Osteocyte (in vitro differentiated cells): ENCODE measurements at places on chromosomes 5 and 9. TPM values are rescaled to one million over a fixed set of nuclear protein-coding genes. Genes with fewer than 3 reads are reported as not detected.

Gene DAB2
- 186 and 195 TPM in 2 replicates for total RNA-seq

Gene EQTN
- not detected in 2 replicates for total RNA-seq

GRCh38 chr9:4062966-4063365, 236.9 kb downstream of the GLIS3 start:
- H3K27me3 ChIP-seq = no peaks in the 10 kb centered on the region
- H3K4me1 ChIP-seq = peaks cover 32% of the 10 kb centered on the region
- no peak overlapping the region for H3K4me3 ChIP-seq
- no peak overlapping the region for H3K27ac ChIP-seq

- H3K4me3 ChIP-seq = peak overlapping the region; percentile 77
- peaks cover 19% of the 10 kb centered on the region for H3K4me1 ChIP-seq
- peak overlapping the region; percentile 83 for H3K27ac ChIP-seq
- DNase-seq = peak; percentile 87
- no peaks in the 10 kb centered on the region for H3K27me3 ChIP-seq
These were observed 53.0 kb downstream of the CDC14B start for GRCh38 chr9:96566498-96567202.

DNA sequence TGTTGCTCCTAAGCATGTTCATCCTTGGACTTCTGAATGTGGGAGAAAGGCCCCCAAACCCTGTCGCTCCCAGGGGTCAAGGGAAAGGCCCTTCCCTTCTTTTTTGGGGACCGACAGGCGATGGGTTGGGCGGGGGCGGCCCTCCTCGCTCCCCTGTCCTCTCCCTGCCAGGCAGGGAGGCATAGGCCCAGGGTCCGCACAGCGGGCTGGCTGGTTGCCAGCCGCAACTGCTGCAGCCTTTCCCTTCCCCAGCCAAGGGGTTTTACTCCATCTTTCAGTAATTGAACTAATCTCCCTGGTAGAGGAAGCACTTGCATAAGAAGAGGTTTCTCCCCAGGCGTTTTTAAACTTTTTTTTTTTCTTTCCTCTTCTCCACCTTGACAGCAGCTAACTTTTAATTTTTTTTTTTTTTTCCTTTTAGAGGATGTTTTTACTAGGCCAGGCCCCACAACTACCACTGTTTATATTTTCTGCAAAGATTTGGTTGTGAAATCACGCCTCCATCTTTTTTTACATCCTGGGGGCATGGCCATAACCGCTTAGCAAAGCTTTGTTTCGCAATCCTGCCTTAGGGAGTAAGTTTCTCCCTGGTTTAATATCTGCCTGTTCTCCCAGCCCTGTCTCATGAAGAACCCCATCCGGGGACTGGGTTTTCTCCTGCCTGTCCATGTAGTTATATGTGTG, 216.9 kb upstream of the ZNF608 start:
- H3K4me1 ChIP-seq = peaks cover 10% of the 10 kb centered on the region
- no peak for DNase-seq
- no peaks in the 10 kb centered on the region for H3K36me3 ChIP-seq
- H3K27ac ChIP-seq = peak overlapping the region; percentile 61

DNA sequence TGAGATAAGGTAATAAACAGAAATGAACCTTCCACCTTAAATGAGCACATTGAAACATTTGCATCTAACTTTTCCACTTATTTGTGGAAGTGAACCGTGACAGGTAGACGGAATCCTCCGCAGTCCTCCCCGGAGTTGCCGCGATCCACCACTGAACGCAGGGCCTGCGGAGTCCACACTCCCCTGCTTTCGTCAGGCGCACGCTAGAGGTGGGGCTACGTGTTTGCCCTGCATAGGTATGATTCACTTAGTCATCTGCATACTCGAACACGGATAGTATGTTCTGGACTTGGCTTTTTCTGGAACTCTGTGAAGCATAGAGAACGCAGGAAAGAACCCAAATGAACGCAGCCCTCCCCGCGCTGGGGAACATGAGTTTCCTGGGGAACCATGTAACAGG, 272.8 kb upstream of the IRX4 start:
- H3K27ac ChIP-seq = no peak overlapping the region
- H3K4me3 ChIP-seq = no peak overlapping the region
- no peaks in the 10 kb centered on the region for H3K4me1 ChIP-seq
- no peaks in the 10 kb centered on the region for H3K36me3 ChIP-seq

GRCh38 chr5:30768056-30768690, 425.3 kb upstream of the CDH6 start:
- no peak overlapping the region for H3K4me3 ChIP-seq

- no peak for DNase-seq
- H3K4me1 ChIP-seq = no peaks in the 10 kb centered on the region
- peaks cover 10% of the 10 kb centered on the region for H3K27me3 ChIP-seq
- no peak overlapping the region for H3K27ac ChIP-seq
- H3K4me3 ChIP-seq = no peak overlapping the region
These were observed 64.5 kb downstream of the MFAP3 start for GRCh38 chr5:154103233-154103632.

GRCh38 chr5:24235946-24236345, 408.8 kb downstream of the CDH10 start:
- H3K4me1 ChIP-seq = peaks cover 6% of the 10 kb centered on the region
- H3K36me3 ChIP-seq = no peaks in the 10 kb centered on the region
- H3K4me3 ChIP-seq = no peak overlapping the region

GRCh38 chr5:153515301-153515700, 24.8 kb downstream of the GRIA1 start:
- no peak for DNase-seq
- H3K4me3 ChIP-seq = no peak overlapping the region
- peaks cover 45% of the 10 kb centered on the region for H3K4me1 ChIP-seq
- H3K27me3 ChIP-seq = no peaks in the 10 kb centered on the region
- H3K27ac ChIP-seq = peak overlapping the region; percentile 47

GRCh38 chr5:132408456-132408855, 38.9 kb downstream of the SLC22A5 start:
- no peak for DNase-seq
- H3K27me3 ChIP-seq = no peaks in the 10 kb centered on the region
- no peak overlapping the region for H3K27ac ChIP-seq
- no peak overlapping the region for H3K4me3 ChIP-seq

- H3K27ac ChIP-seq = peak overlapping the region; percentile 97
- DNase-seq = no peak
- H3K4me1 ChIP-seq = peaks cover 34% of the 10 kb centered on the region
These were observed 17.3 kb upstream of the ANKRD18B start for GRCh38 chr9:33506626-33507370.

DNA sequence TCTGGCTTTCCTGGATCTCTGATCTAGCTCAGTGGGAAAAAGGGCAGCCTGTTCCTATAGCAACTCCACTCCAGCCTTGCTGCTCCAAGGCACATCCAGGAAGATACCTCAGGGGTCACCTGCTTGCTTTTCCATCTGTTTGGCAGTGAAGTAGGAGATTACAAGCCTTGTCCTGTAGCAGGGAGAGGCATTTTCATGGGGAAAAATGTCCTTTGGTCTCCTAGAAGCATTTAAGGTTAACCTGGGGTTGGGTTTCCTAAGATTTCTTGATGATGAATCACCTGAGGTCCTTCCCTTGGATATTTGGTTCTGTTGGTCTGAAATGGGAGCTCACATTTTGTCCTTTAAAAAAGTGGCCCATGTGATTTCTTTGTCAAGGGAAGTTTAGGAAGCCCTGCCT, 1.5 kb upstream of the TMEM174 start:
- peaks cover 20% of the 10 kb centered on the region for H3K4me1 ChIP-seq
- H3K27ac ChIP-seq = no peak overlapping the region
- peaks cover 4% of the 10 kb centered on the region for H3K27me3 ChIP-seq
- H3K4me3 ChIP-seq = no peak overlapping the region
- DNase-seq = no peak

DNA sequence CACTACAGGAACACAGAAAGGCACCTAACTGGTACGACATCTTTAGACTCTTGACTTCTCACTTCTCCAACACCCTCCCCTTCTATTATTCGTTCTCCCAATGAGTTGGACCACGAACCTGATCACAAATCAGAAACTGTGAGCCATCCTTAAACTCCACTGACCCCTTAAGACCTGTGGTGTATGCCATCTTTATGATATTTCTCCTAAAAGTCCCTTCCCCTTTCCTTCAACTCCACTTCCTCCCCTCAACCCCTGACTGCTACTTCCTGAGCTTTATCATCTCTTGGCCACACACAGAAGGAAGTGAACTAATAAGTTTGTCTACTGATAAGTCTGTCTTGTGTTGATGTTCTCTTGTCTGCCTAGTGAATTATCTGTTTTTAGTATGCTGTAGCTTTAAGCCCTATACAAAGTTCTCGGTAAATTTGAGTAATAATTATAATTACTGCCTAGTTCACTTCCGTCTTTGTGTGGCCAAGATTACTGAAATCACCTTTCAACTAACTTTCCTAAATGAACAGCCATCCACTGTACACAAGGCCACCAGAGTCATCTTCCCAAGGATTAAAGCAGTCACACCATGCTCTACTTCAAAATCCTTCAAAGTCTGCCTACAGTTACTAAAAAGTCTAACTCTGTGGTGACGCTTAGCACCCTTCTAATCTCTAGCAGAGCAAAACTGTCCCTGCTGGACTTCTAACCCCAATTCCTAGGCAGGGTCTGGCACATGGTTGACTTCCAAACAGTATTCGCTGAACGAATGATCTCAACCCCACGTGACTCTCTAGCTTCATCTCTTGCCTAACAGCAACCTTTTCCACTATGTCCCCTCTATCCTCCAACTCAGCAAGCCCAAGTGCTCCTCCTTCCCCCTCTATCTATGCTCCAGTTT, 23.2 kb downstream of the ELOVL7 start:
- no peak for DNase-seq
- no peak overlapping the region for H3K4me3 ChIP-seq
- H3K27me3 ChIP-seq = no peaks in the 10 kb centered on the region
- H3K4me1 ChIP-seq = no peaks in the 10 kb centered on the region
- H3K27ac ChIP-seq = no peak overlapping the region

- H3K36me3 ChIP-seq = no peaks in the 10 kb centered on the region
- no peaks in the 10 kb centered on the region for H3K27me3 ChIP-seq
- peaks cover 7% of the 10 kb centered on the region for H3K4me1 ChIP-seq
These were observed 1072.4 kb upstream of the CDH6 start for GRCh38 chr5:30121043-30121442.

DNA sequence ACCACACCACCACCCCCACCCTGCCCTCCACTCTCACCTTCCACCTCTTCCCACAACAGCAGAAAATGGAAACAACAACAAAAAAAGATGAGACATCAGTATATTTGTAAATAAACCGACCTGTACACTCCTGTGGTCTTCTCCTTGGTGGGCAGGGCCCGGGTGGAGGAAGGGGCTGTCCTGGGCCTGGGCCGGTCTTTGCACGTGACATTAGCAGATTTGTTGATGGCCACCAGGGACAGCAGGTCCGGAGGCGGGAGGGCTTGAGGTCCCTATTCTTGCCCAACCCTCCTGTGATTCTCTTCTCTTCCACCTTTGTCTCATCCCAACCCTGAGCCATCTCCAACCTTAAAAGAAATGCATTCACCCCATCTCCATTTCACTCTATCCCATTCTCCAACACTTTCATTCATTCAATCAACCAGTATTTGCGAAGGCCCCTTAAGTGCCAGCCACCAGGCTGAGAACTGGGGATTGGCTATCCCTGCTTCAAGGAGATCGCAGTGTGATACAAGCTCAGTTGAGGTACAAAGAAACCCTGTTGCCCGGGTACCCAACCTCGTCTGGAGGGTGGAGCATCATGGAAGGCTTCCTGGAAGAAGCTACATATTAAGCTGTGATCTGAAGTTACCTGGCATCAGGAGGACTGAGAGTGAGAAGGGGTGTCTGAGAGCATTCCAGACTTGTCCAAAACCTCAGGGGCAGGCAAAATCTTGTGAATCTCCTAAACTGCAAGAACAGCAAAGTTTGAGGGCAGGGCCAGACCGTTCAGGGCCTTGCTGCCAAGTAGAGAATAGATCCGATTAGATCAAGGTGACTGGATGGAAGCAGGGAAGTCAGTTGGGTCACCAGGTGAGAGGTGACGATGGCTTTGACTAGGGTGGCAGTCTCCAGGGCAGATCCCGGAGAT, 87.4 kb downstream of the LMX1B start:
- no peaks in the 10 kb centered on the region for H3K36me3 ChIP-seq
- no peak overlapping the region for H3K27ac ChIP-seq
- DNase-seq = no peak
- H3K4me3 ChIP-seq = no peak overlapping the region
- peaks cover 23% of the 10 kb centered on the region for H3K27me3 ChIP-seq

DNA sequence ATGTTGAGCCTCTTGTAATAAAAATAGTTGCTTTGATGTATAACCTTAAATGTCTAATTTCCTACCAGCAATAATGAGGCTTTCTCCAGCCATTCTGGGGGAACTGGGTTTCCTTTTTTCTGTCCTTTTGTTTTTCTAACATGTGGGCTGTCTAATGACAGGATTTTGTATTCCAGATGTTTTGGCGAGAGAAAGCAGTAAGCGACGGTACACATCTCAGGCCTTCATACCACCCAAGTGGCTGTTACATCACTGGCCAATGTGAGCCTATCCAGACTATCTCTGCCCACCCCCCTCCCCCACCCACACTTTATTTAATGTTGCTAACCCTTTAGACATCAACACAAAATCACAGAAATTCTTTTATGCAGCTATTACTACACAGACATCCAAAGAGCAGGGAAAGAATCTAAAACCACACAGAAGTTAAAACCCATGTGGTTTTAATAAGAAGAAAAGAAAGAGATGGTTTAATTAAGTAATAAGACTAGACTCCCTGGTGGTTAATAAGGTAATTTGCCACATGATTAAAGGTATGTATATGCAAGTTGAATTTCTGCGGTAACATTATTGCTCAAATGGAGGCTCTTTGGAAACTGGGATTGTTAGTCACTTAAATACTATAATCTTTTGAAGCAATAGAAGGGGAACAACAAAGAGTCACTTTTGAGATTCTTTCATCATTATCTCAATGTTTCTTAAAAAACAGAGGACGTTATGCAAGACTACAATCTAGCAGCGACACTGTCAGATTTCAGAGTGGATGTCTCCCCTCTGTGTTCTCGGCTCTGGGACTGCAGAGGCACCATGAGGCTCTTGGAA, 365.1 kb downstream of the ENC1 start:
- H3K4me3 ChIP-seq = no peak overlapping the region
- no peak overlapping the region for H3K27ac ChIP-seq
- H3K36me3 ChIP-seq = no peaks in the 10 kb centered on the region
- no peaks in the 10 kb centered on the region for H3K27me3 ChIP-seq
- peaks cover 34% of the 10 kb centered on the region for H3K4me1 ChIP-seq
